Activated CD4-positive, alpha-beta T cell treated with anti-CD3 and anti-CD28 coated beads, Interleukin-2, amount 10 ng/mL, durations not matched to agents 7 days and 5 days (primary cell): ENCODE measurements at places on chromosomes 1 and 21. TPM values are rescaled to one million over a fixed set of nuclear protein-coding genes. Genes with fewer than 3 reads are reported as not detected.

Gene PRDX6
- 110 TPM for total RNA-seq

GRCh38 chr1:101081496-101082488 lies 56.2 kb upstream of the DPH5 start:
- peak overlapping the region; percentile 35 for H3K4me3 ChIP-seq
- H3K27ac ChIP-seq, result peak overlapping the region; percentile 97
- peaks cover 62% of the 10 kb centered on the region for H3K4me1 ChIP-seq
- H3K36me3 ChIP-seq, result peaks cover 82% of the 10 kb centered on the region
- H3K27me3 ChIP-seq, result no peaks in the 10 kb centered on the region

GRCh38 chr1:237032029-237032428 lies 10.0 kb upstream of the RYR2 start:
- no peaks in the 10 kb centered on the region for H3K4me1 ChIP-seq
- no peak overlapping the region for H3K4me3 ChIP-seq

DNA sequence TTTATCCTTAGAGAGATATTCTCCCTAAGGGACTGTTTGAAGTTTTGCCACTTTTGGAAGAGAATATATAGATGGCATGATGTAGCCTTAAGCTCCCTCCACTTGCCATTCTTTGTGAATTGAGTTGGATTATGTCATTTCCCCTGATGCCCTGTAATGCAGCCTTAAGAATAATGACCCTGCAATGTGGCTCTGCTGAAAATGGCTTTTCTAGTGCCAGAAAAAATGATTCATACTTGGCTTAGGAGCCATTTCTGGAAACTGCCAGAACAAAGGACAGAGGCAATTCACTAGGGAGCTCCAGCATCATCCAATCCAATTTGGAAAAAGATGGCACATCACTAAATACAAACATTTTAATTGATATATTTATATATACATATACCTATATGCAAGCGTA lies 265.3 kb downstream of the SPATA17 start:
- DNase-seq, result no peak
- no peak overlapping the region for H3K4me3 ChIP-seq
- no peaks in the 10 kb centered on the region for H3K4me1 ChIP-seq
- H3K36me3 ChIP-seq, result no peaks in the 10 kb centered on the region
- no peaks in the 10 kb centered on the region for H3K27me3 ChIP-seq

Gene PPIAL4G
- total RNA-seq, result 1.1 TPM

GRCh38 chr1:184827600-184828368 lies 73.1 kb upstream of the EDEM3 start:
- H3K4me1 ChIP-seq, result peaks cover 1% of the 10 kb centered on the region
- H3K36me3 ChIP-seq, result peaks cover 52% of the 10 kb centered on the region
- H3K27ac ChIP-seq, result no peak overlapping the region
- no peaks in the 10 kb centered on the region for H3K27me3 ChIP-seq
- DNase-seq, result no peak

DNA sequence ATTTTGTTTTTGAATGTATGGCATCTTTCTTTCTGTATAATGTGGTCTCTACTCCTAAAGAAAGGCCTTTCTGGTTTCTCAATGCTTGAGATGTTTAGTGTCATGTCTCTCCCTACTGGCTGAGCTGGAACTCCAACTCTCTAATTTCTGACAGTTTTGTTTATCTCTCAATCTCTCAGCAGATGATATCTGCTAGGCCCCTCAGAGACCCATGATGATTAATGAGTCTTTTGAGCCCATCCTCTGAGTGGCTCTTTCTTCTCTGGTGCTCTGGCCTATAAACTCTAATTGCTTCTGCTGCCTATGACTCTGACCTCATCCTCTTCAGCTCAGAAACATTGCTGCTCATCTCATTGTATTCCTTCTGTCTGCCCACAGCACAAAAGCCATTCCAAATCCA lies 46.6 kb downstream of the CRB1 start:
- H3K27me3 ChIP-seq, result no peaks in the 10 kb centered on the region
- DNase-seq, result no peak
- H3K27ac ChIP-seq, result no peak overlapping the region
